ENCODE measurements at places on chromosomes 2 and 18. TPM values are rescaled to one million over a fixed set of nuclear protein-coding genes. Genes with fewer than 3 reads are reported as not detected.

GRCh38 chr2:19203866-19204265 lies 154.6 kb downstream of the OSR1 start:
- H3K36me3 ChIP-seq, result no peaks in the 10 kb centered on the region
- no peak for DNase-seq
- no peaks in the 10 kb centered on the region for H3K27me3 ChIP-seq
- H3K4me3 ChIP-seq, result no peak overlapping the region
- no peak overlapping the region for H3K27ac ChIP-seq

DNA sequence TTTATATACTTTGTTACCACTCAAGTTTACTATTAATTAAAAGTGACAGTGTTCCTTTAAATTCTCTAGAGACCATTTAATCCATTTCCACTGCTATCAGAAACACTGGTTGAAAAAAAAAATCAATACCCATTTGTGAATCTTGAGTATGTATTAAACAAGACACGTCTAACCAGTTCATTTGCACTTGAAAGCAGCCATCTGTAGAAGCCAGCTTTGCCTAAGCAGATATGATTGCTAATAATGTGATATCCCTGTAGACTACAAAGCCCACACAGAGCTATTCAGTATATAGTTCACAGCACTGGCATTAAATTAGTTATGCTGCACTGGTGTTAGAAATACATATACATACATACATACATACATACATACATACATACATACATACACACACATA lies 111.8 kb upstream of the SP3 start:
- H3K36me3 ChIP-seq, result peaks cover 8% of the 10 kb centered on the region
- DNase-seq, result no peak
- H3K4me1 ChIP-seq, result no peaks in the 10 kb centered on the region
- no peak overlapping the region for H3K4me3 ChIP-seq
- no peaks in the 10 kb centered on the region for H3K27me3 ChIP-seq

- H3K4me3 ChIP-seq, result no peak overlapping the region
- no peaks in the 10 kb centered on the region for H3K36me3 ChIP-seq
- no peaks in the 10 kb centered on the region for H3K27me3 ChIP-seq
- no peak overlapping the region for H3K27ac ChIP-seq
- no peaks in the 10 kb centered on the region for H3K4me1 ChIP-seq
- DNase-seq, result no peak
Observed at GRCh38 chr2:210611466-210611865, 55.1 kb downstream of the CPS1 start.

GRCh38 chr2:46002507-46002883 lies 294.7 kb upstream of the EPAS1 start:
- no peaks in the 10 kb centered on the region for H3K27me3 ChIP-seq
- no peaks in the 10 kb centered on the region for H3K36me3 ChIP-seq
- no peak for DNase-seq
- no peak overlapping the region for H3K27ac ChIP-seq
- H3K4me1 ChIP-seq, result no peaks in the 10 kb centered on the region
- no peak overlapping the region for H3K4me3 ChIP-seq

GRCh38 chr2:133324150-133324561 lies 244.1 kb downstream of the NCKAP5 start:
- no peaks in the 10 kb centered on the region for H3K27me3 ChIP-seq
- no peak overlapping the region for H3K4me3 ChIP-seq
- no peaks in the 10 kb centered on the region for H3K36me3 ChIP-seq
- no peak for DNase-seq
- H3K27ac ChIP-seq, result no peak overlapping the region

DNA sequence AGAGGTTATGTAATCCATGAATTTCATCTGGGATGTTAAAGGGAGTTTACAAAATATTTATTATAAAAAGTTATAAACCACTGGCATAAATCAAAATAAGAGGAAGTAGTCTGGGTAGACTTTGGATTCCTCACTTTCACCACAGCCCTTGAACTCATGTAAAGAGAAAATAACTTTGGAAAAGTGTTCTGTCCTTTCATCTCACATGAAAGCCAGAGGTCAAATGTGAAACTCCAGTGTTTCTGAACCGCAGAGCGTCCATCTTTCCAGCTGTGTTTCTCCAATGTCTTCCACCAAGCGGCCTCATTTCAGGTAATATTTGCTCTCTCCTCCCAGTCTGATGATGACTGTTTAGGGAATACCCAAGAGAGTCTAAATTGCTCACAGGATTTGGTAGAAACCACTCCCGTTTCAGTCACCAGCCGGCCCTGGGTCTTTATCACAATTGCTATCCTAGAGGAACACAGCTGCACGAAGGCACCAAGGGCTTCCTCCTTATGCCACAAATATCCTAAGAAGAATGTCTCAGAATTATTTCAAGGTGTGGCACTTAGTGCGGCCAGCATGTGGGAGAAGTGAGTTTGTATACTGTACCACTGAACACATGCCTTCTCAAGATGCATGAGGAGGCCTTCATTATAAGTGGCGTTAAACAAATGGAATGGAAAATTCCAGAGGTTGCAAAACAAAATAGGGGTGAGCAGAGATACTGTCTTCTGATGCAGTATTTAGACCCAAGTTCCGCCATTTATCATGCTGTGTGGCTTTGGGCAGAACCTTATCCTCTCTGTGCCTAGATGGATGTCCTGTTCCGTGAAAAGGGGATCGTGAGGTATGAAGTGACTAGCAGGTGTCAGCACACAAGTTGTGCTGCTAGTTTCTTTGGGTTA lies 63.8 kb downstream of the ACTR2 start:
- H3K27ac ChIP-seq, result no peak overlapping the region
- peaks cover 18% of the 10 kb centered on the region for H3K27me3 ChIP-seq
- no peaks in the 10 kb centered on the region for H3K36me3 ChIP-seq

GRCh38 chr18:3117493-3118192 lies 102.1 kb downstream of the MYOM1 start:
- no peak for DNase-seq
- no peaks in the 10 kb centered on the region for H3K36me3 ChIP-seq
- no peak overlapping the region for H3K4me3 ChIP-seq
- no peaks in the 10 kb centered on the region for H3K27me3 ChIP-seq
- no peak overlapping the region for H3K27ac ChIP-seq

DNA sequence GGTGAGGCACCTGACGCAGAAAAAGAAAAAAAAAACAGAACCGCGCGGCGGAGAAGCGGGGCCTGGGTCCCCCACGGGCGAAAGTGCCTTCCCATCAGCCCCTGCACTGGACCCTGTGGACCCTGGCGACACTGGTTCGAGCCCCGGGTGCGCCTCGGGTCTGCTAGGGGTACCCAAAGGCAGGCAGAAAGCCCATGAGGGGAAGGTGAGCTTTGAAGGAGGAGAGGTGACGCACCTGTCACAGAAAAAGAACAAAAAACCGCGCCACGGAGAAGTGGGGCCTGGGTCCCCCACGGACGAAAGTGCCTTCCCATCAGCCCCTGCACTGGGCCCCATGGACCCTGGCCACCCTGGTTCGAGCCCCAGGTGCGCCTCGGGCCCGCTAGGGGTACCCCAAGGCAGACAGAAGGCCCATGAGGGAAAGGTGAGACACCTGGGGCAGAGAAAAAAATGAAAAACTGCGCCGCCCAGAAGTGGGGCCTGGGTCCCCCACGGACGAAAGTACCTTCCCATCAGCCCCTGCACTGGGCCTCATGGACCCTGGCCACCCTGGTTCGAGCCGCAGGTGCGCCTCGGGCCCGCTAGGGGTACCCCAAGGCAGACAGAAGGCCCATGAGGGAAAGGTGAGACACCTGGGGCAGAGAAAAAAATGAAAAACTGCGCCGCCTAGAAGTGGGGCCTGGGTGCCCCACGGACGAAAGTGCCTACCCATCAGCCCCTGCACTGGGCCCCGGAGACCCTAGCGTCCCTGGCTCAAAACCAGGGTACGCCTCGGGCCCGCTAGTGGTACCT lies 227.4 kb downstream of the CCDC74A start:
- no peaks in the 10 kb centered on the region for H3K27me3 ChIP-seq
- H3K27ac ChIP-seq, result no peak overlapping the region
- H3K4me1 ChIP-seq, result no peaks in the 10 kb centered on the region
- H3K4me3 ChIP-seq, result no peak overlapping the region
- no peaks in the 10 kb centered on the region for H3K36me3 ChIP-seq

- H3K36me3 ChIP-seq, result no peaks in the 10 kb centered on the region
- peaks cover 13% of the 10 kb centered on the region for H3K4me1 ChIP-seq
- no peak overlapping the region for H3K27ac ChIP-seq
- no peak overlapping the region for H3K4me3 ChIP-seq
Observed at GRCh38 chr2:54871457-54872107, 148.1 kb downstream of the EML6 start.

- no peaks in the 10 kb centered on the region for H3K4me1 ChIP-seq
- peaks cover 11% of the 10 kb centered on the region for H3K36me3 ChIP-seq
- DNase-seq, result no peak
- no peak overlapping the region for H3K4me3 ChIP-seq
- H3K27ac ChIP-seq, result no peak overlapping the region
- no peaks in the 10 kb centered on the region for H3K27me3 ChIP-seq
Observed at GRCh38 chr2:240469740-240470139, 34.3 kb downstream of the GPC1 start.

GRCh38 chr2:235225261-235225660 lies 268.6 kb upstream of the AGAP1 start:
- peaks cover 8% of the 10 kb centered on the region for H3K27me3 ChIP-seq
- no peaks in the 10 kb centered on the region for H3K4me1 ChIP-seq
- H3K27ac ChIP-seq, result no peak overlapping the region
- no peak overlapping the region for H3K4me3 ChIP-seq

DNA sequence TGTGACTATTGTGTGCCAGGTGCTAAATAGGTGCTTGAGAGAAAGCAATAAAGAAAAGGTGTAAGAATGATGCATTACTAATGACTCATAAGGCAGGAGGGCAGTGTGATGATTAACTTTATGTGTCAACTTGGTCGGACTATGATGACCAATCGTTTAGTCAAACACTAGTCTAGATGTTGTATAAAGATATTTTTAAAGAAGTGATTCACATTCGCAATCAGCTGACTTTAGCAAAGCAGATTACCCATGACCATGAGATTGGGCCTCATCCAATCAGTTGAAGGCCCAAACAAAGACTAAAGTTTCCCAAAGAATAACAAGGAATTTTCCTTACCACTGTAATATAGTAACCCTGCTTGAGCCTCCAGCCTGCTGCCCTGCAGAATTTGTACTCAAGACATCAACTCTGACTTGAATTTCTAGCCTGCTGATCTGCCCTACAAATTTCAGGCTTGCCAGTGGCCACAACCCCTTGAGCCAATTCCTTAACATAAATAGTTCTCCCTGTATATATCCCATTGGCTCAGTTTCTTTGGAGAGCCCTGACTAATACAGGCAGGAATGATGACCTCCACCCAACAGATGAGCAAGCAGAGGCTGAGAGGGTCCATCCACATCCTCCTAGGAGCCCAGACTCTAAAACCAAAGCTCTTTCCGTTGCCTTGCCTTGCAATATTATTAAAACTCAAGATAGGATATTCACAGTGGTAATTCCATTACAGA lies 132.6 kb downstream of the ACTR3 start:
- no peaks in the 10 kb centered on the region for H3K36me3 ChIP-seq
- no peak overlapping the region for H3K27ac ChIP-seq
- DNase-seq, result no peak
- H3K4me1 ChIP-seq, result no peaks in the 10 kb centered on the region
- no peak overlapping the region for H3K4me3 ChIP-seq
- peaks cover 12% of the 10 kb centered on the region for H3K27me3 ChIP-seq

DNA sequence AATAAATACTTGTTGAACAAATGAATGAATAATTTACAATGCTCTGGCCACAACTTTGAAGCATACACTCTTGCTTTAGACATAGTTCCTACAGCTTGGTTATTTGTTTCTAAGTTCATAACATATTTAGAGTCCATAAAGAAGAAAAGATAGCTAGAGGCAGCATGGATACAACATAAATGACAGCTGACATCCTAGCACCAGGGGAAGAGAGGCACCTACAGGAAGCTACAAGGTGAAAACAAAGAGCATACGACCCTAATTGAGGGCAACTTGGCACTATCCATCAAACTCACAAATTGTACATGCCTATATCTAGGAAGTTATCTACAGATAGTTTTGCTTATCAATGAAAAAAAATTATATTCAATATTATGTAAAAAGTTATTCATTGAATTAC lies 88.9 kb downstream of the PLEKHM3 start:
- H3K4me1 ChIP-seq, result no peaks in the 10 kb centered on the region
- DNase-seq, result no peak
- no peak overlapping the region for H3K27ac ChIP-seq
- no peaks in the 10 kb centered on the region for H3K27me3 ChIP-seq
- H3K36me3 ChIP-seq, result no peaks in the 10 kb centered on the region

- H3K4me3 ChIP-seq, result no peak overlapping the region
- peaks cover 5% of the 10 kb centered on the region for H3K36me3 ChIP-seq
- no peak for DNase-seq
- no peaks in the 10 kb centered on the region for H3K4me1 ChIP-seq
- H3K27ac ChIP-seq, result no peak overlapping the region
Observed at GRCh38 chr2:82748653-82749052, 1710.4 kb downstream of the SUCLG1 start.

GRCh38 chr2:72524071-72524470 lies 301.8 kb downstream of the EXOC6B start:
- H3K4me1 ChIP-seq, result no peaks in the 10 kb centered on the region
- no peaks in the 10 kb centered on the region for H3K27me3 ChIP-seq
- no peak overlapping the region for H3K4me3 ChIP-seq
- no peak overlapping the region for H3K27ac ChIP-seq

- no peak overlapping the region for H3K27ac ChIP-seq
- H3K4me1 ChIP-seq, result no peaks in the 10 kb centered on the region
- no peak for DNase-seq
- peaks cover 9% of the 10 kb centered on the region for H3K36me3 ChIP-seq
- no peaks in the 10 kb centered on the region for H3K27me3 ChIP-seq
Observed at GRCh38 chr2:232102380-232102779, 140.9 kb downstream of the DIS3L2 start.

GRCh38 chr18:69257861-69258458 lies 142.7 kb upstream of the DOK6 start:
- no peak for DNase-seq
- no peaks in the 10 kb centered on the region for H3K36me3 ChIP-seq
- no peak overlapping the region for H3K4me3 ChIP-seq
- no peaks in the 10 kb centered on the region for H3K27me3 ChIP-seq
- H3K4me1 ChIP-seq, result no peaks in the 10 kb centered on the region

DNA sequence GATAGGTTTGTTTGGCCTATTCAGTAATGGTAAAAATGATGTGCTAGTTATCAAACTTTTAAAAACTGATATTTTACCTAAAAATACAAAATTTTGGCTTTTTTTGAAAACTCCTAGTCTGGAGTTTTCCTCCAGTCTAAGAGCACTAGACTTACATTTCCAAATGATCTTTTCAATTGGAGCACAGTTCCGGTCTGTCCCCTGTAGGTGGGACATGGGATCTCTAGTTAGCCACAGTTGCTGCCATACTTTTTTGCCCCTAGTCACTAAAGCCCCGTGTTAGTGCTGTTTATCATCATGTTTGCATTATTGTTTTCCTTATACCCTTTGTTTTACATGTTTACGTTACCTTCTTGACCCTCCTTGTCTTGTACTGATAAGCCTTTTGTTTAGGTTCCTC lies 52.4 kb downstream of the RELCH start:
- H3K27me3 ChIP-seq, result no peaks in the 10 kb centered on the region
- no peaks in the 10 kb centered on the region for H3K36me3 ChIP-seq
- DNase-seq, result no peak
- no peak overlapping the region for H3K4me3 ChIP-seq
- no peaks in the 10 kb centered on the region for H3K4me1 ChIP-seq

NIFK gene
- total RNA-seq, result 118 TPM

THSD7B gene
- total RNA-seq, result 0.49 TPM

RNF125 gene
- 43.3 TPM for total RNA-seq

DOK6 gene
- total RNA-seq, result not detected

SERPINB3 gene
- total RNA-seq, result not detected

NEDD4L gene
- 7.3 TPM for total RNA-seq

LHCGR gene
- not detected for total RNA-seq

UGT1A8 gene
- total RNA-seq, result not detected

CFC1 gene
- not detected for total RNA-seq

SPATA3 gene
- total RNA-seq, result 2.3 TPM
